ENCODE measurements at places on chromosomes 4 and X.

GRCh38 chr4:163755013-163755412 is 260.5 kb downstream of the TMA16 start:
- peak; percentile 14 for DNase-seq

GRCh38 chr4:111639120-111639690 is 506.0 kb upstream of the FAM241A start:
- no peak for DNase-seq

- no peak for DNase-seq
Measured at GRCh38 chr4:107564326-107564725, 155.7 kb downstream of the PAPSS1 start.

GRCh38 chr4:127759893-127760292 is 22.2 kb upstream of the HSPA4L start:
- no peak for DNase-seq

DNA sequence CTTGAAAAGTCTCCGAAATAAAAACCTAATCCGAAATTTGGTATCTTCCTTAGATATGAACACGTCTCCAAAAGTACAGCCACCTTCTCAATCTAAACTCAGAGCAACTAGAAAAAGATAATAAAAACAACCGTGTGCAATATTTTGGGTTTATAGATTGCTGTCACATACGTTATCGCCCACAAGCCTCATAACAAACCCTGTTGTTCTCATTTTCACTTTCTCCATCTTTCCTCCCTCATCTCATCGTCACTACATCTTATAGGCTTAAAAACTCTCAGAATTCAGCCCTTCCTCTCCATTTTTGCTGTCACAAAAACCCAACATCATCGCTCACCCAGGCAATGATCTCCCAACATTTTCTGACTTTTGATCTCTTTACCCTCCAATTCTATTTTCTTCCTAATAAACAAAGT is 448 bp upstream of the SCFD2 start:
- no peak for DNase-seq

GRCh38 chr4:189124149-189124758 is 816.4 kb upstream of the FRG1 start:
- no peak for DNase-seq

DNA sequence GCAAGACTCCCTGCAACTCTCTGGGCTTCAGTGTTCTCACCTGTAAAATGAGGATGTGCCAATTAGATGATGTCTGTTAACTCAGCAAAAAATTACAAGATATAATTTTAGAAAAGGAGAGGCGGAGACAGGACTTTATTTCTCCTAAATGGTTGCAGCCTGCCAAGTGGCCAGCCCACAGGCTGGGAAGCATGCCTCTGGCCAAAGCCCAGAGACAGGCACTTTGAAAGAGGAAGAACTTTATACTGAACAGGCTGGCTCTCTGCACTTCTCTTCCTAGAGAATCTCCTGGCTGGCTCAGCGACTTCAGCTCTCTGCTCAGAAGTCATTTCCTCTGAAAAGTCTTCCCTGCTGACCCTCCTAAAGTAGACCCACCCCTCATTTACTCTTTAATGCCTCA is 3.7 kb downstream of the PRDM5 start:
- no peak for DNase-seq

DNA sequence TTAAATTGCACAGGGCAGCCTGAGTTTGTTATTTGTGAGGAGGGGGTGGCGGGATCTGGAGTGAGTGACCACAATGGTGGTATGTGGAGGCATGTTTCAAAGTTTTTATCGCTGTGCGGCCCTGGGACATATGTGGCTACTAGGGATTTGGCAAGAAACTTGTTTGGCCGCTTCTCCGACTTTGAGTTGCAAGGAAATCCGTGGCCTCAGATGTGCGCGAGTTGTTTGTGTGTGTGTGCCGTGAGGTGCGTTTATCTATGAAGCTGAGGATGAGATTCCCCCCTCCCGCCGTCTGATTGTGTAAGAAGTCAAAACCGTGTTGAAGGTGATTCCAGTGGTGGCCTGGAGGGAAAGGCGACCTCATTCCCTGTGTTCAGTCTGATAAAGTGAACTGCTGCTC is 1.4 kb downstream of the JADE3 start:
- DNase-seq = no peak

GRCh38 chr4:42638993-42639392 is 17.9 kb downstream of the ATP8A1 start:
- no peak for DNase-seq

- DNase-seq = no peak
Measured at GRCh38 chr4:122747883-122748282, 15.4 kb downstream of the BBS12 start.

- no peak for DNase-seq
Measured at GRCh38 chr4:73615613-73616012, 4.6 kb downstream of the RASSF6 start.
